Esophagus squamous epithelium (tissue), 5 donors: ENCODE measurements at places on chromosomes 1 and 21.

- no peak for DNase-seq
Observed at GRCh38 chr1:248905662-248906008, 400 bp upstream of the PGBD2 start.

DNA sequence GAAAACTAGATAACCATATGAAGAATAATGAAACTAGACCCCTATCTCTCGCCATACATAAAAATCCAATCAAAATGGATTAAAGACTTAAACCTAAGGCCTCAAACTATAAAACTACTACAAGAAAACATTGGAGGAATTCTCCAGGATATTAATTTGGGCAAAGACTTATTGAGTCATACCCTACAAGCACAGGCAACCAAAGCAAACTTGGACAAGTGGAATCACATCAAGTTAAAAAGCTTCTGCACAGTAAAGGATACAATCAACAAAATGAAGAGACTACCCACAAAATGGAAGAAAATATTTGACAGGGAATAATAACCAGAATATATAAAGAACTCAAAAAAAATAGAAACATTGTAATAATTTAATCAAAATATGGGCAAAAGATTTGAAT, 505.4 kb downstream of the KCNT2 start:
- no peak for DNase-seq

- no peak for DNase-seq
Observed at GRCh38 chr1:37474697-37475379, 458 bp downstream of the ZC3H12A start.

DNA sequence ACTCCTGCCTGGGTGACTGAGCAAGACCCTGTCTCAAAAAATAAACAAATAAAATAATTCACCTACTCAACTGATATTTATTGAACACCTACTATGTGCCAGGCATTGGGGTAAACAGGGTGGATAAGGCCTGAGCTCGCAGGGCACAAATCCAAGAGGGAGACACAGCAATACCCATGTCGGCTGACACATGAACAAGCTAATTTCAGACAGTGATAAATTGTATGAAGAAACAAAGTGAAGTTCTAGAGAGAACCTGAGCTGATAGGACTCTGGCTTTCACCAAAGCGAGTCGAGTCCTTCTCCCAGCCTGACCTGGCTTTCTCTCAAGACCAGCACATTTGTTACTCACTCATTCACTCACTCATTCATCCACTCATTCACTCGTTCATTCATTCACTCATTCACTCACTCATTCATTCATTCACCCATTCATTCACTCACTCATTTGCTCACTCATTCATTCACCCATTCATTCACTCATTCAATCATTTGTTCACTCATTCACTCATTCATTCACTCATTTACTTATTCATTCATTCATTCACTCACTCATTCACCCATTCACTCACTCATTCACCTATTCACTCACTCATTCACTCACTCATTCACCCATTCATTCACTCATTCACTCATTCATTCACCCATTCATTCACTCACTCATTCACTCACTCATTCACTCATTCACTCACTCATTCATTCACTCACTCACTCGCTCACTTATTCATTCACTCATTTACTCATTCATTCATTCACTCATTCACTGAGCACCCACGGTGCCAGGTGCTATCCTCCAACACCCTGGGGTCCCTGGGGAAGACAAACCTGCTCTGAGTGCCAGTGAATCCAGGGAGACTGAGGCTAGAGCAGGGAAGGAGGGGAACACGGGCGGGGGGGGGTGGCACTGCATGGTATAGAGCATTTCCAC, 37.4 kb upstream of the CASZ1 start:
- no peak for DNase-seq

GRCh38 chr1:172616195-172616594, 42.7 kb upstream of the FASLG start:
- DNase-seq, result no peak
